Left lung (tissue), 14 donors: ENCODE measurements at places on chromosomes 16 and 17.

GRCh38 chr17:38508954-38509771, 80.9 kb downstream of the ARHGAP23 start:
- peak; percentile 89 for DNase-seq

DNA sequence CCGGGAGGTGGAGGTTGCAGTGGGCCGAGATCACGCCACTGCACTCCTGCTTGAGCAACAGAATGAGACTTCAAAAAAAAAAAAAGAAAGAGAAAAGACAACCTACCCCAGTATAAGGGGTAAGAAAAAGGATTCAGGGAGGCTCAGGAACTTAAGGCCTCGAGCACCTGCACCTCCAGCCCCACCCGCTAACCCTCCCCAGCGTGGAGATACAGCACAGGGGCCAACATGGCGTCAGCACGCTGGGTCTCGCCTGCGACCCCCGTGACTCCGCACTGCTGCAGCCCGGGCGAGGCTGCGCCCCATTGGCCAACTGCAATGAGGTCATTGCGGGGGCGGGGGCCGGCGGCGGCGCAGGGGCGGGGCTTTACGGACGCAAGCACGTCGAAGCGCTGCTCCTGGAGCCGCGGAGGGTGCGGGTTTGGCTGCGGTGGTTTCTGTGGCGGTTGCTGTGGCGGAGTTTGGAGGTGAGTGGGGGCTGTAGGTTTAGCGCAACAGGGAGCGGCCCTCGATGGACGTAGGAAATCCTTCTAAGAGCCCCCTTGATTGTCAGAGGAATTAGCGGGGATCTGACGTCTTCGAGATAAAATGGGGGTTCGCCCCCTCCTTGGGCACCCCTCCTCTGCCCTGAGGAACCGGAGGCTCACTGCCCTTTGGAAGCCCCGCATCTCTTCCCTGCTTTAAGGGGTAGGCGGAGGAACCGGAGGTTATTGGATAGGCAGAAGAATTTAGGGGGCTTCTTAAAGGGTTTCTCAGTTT, at the start of gene ATP6V0A1:
Gene ATP6V0A1, plus strand, starts transcription at position 382 of the 759 bp plus-strand sequence. CDS start 2,017 bp downstream, outside the sequence.
- peak; percentile 95 for DNase-seq

DNA sequence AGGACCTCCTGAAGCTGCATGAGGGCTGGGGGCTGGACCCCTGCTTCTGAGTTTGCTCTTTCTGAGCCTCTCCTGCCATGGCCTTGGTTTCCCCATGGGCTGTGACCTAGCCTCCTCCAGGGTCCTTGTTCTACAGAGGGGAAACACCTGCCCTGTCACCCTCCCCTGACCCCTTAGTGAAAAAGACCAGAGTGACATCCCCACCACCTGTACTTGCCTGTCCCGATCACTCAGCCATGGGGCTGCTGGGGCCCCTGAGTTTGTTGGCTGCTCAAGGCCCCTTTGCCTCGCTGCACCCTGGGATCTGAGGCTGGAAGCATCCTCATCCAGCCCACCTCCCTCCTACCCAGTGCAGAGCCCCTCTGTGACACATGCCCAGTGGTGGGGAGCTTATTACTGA, 800 bp downstream of the NOD2 start:
- no peak for DNase-seq

DNA sequence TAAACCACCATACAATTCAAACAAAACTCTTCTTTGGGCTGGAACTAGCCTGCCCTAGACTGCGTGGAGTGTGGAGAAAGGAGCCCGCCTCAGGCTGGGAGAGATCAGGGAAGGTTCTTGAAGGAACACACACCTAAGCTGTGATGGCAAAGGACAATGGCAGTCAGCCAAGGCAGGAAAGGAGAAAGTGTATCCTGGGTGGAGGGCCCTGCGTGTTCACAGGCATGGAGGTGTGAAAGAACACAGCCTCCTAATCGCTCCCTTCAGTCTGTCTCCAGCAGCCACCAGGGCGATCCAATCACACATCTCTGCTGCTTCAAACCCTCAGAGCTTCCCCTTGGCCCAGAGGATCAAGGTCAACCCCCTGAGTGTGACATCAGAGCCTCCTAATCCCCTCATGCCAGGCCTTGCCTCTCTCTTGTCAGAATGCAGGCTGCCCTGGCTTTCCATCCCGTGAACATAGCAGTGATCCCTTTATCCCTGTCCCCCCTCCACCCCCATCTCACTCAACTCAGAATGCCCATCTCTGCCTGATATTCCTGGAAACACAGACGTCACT, 173.0 kb downstream of the KATNIP start:
- no peak for DNase-seq

- peak; percentile 47 for DNase-seq
Measured at GRCh38 chr17:17205368-17206123, 587 bp downstream of the PLD6 start.

GRCh38 chr17:61179380-61179806, 220.2 kb upstream of the TBX2 start:
- DNase-seq: no peak

GRCh38 chr16:3804426-3805016, 76.0 kb downstream of the CREBBP start:
- no peak for DNase-seq

DNA sequence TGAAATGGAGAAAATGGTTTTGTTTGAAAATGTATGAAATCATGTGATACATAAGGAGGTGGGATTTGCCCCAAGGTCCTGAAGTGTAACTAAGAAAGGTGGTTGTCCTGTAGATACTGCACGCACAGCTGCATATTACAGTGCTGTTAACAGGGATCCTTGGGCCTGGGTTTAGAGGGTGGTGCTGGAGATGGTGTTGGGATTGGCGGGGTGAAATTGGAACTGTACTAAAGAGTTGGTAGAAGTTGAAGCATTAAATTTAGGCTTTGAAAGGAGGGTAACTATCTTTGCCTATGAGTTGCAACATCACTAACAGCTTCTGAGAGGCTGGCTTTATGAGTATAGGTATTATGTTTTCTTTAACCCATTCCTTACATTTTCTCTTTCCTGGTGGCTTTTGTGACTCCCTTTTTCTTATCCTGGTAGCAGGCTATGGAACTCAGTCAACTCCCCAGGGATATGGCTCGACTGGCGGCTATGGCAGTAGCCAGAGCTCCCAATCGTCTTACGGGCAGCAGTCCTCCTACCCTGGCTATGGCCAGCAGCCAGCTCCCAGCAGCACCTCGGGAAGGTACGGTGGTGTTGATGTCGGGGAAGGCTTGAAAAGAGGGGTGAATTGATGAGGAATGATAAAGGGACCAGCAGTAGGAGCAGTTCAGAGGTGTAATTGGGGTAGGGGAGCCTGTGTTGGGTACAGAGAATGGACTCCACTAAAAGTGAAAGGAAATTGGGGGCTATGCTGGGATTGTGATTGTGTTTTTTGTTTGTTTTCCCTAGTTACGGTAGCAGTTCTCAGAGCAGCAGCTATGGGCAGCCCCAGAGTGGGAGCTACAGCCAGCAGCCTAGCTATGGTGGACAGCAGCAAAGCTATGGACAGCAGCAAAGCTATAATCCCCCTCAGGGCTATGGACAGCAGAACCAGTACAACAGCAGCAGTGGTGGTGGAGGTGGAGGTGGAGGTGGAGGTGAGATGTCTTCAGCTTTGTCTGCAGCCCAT, 3.8 kb downstream of the FUS start:
- DNase-seq: no peak
